ENCODE measurements at places on chromosomes 4 and X. TPM values are rescaled to one million over a fixed set of nuclear protein-coding genes. Genes with fewer than 3 reads are reported as not detected.

- H3K27me3 ChIP-seq, result no peaks in the 10 kb centered on the region
- H3K36me3 ChIP-seq, result peaks cover 3% of the 10 kb centered on the region
- H3K27ac ChIP-seq, result no peak overlapping the region
- H3K4me3 ChIP-seq, result no peak overlapping the region
Observed at GRCh38 chrX:7083468-7084396, 63.8 kb upstream of the STS start.

- no peak for DNase-seq
- H3K27ac ChIP-seq, result no peak overlapping the region
- H3K27me3 ChIP-seq, result no peaks in the 10 kb centered on the region
- H3K4me1 ChIP-seq, result no peaks in the 10 kb centered on the region
- H3K4me3 ChIP-seq, result no peak overlapping the region
Observed at GRCh38 chr4:127251423-127251822, 381.3 kb upstream of the INTU start.

Gene VCX
- not detected for total RNA-seq

Gene CSN2
- total RNA-seq, result not detected
